IPS DF 19.7 (cell line): ENCODE measurements at places on chromosomes 5 and 9.

DNA sequence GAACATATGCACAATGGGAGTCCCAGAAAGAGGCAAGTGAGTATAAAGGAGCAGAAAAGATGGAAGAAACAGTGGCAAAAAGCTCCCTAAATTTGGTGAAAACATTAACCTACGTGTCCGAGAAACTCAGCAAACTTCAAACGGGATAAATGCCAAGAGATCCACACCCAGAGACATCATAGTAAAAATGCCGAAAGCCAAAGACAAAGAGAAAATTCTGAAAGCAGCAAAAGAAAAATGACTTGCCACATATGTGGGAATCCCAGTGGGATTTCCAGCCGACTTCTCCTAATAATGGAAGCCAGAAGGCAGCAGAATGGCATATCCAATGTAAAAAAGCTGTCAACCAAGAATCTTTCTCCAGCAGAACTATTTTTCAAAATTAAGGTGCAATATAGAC lies 101.2 kb downstream of the ADAMTS2 start:
- DNase-seq = no peak

DNA sequence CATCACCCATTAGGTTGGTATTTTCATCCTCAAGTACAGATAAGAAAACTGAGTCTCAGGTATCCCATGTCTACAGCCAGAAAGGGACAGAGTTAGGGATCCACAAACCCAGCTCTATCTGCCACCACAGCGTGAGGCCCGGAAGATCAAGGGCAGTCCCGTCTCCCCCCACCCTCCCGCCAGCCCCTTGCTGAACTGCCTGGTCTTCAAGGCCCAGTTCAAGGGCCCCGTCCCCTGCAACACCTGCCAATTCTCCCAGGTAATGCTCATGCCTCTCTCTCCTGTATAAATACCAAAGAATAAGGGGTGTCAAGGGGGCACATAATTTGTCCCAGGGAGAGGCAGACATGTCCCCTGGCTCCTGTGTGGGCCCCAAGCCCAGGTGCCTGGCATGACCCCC lies 50.7 kb downstream of the AK8 start:
- DNase-seq = no peak

GRCh38 chr9:82170866-82171265 lies 182.3 kb downstream of the SPATA31D1 start:
- no peak for DNase-seq

GRCh38 chr5:1554410-1554967 lies 30.7 kb upstream of the LPCAT1 start:
- DNase-seq = no peak

GRCh38 chr9:120767451-120767850 lies 25.8 kb downstream of the FBXW2 start:
- no peak for DNase-seq

DNA sequence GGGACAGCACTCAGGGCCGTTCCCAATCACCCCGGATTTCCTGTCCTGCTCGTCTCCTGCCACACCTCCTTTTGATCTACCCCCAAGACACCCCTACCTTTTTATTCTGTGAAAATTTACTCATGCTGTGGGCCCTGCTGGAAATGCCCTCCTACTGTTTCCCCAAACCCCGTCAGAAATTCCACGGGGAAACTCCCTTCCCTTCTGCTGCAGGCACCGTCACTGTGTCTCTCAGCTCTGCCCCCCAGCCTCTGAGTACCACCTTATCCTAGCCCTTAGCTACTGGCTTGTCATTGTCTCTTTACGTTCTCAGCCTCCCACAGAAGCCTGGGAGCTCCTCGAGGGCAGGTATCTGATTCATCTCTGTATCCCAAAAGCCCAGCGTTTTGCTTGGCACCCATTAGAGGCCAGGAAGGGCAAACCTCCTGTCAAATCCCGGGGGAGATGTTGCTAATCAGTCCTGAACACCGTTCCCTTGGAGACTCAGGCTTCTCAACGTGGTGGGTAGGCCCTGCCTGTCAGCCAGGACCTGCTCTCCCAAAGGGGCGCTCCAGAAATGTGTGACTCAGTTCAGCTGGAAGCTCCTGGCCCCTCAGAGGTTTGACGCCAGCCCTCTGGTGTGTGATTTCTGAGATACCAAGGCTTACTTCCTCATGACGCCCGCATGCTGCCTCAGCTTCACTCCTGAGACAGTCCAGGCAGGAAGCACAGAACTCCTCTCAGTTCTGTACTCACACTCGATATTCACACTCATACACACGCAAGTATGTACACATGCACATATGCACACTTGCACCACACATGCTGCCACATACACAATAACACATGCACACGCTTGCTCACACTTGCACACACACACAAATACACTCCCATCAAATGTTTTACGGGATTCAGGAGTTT lies 50.7 kb upstream of the GRHPR start:
- DNase-seq = no peak

- no peak for DNase-seq
These were observed 480 bp downstream of the LMNB1 start for GRCh38 chr5:126777257-126777974.

DNA sequence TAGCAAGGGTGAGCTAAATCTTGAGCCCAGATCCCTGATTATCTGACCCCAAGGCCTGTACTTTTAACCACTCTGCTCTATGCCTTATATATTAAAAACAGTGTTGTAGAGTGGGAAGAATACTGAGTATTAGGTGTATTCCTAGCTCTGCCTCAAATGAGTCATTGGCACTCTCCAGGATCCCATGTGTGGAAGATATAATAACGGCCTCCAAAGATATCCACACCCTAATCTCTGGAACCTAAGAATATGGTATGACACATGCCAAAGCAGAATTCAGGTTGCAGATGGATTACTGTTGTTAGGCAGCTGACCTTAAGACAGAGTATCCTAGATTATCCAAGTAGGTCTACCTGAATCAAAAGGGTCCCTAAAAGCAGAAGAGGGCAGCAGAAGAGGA lies 110.8 kb downstream of the ADRB2 start:
- DNase-seq = no peak

- DNase-seq = no peak
These were observed 618 bp downstream of the TNPO1 start for GRCh38 chr5:72817076-72817481.
